ENCODE measurements at places on chromosomes 12 and 14.

GRCh38 chr12:4383304-4383865 lies 3.9 kb upstream of the FGF23 start:
- no peak for DNase-seq

DNA sequence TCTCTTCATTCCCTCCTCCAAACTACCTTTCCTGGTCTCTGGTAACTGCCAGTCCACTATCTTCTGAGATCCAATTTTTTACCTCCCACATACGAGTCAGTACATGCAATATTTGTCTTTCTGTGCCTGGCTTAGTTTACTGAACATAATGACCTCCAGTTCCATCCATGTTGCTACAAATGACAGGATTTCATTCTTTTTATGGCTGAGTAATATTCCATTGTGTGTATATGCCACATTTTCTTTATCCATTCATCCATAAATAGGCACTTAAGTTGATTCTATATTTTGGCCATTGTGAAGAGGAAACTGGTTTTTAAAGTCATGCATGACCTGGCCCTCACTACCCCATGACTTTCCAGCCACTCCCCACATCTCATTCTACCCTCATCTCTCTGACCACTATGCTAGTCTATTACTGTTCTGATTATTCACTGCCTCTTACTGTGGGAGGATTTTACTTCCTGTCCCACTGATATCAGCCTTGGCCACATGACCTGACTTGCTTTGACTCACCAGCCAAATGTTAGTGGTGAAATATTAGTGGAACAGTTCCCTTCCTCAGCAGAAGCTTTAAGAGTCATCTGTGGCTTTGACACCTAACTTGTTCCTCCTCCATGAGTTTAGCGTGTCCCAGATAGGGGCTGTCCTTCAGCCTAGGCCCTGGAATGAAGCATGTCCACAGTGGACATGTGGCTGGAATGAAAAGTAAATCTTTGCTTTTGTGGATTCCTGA lies 52.2 kb downstream of the GOLGA5 start:
- no peak for DNase-seq

GRCh38 chr12:5589054-5589453 lies 157.1 kb downstream of the NTF3 start:
- no peak for DNase-seq

- no peak for DNase-seq
Measured at GRCh38 chr12:76890151-76891143, 11.6 kb upstream of the CSRP2 start.

DNA sequence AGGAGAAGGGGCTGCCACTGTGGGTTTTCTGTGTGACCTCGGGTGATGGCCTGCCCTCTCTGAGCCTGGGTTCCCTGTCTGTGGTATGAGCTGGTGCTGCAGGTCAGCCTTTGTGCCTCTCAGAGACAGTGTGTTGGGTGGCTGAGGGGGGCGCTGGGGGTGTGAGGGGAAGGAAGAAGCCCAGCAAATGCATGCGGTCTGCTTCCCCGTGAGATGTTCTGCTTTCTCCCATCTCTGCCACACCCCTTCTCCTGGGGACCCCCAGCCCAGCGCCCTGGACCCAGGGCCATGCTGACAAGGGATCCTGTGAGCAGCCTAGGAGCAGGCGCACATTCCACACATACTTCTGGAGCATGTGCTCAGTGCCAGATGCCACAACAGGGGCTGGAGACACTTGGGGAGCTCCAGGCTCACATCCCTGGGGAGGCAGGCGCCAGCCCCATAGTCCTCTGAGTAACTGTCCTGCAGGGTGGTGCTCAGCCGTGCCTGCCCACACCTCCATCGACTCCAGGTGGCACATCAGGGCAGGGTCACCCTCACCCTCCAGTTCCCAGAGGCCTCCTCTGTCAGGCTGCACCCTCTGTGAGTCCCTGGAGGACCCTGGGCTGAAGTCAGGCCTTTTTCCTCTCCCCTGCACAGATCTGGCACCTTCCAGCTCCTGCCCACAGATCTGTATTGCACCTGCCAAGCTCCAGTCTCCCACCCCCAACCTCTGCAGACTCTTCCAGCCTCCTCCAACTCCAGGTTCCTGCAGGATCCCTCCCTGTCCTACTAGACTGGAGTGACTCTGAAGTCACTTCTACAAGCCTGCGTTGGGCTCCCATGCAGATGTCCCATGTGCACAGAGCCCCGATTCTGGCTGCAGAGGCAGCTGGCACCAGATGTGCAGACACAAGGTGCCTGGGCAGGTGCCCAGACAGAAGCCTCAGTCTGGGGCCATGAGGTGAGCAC lies 205.6 kb downstream of the KIF26A start:
- no peak for DNase-seq

DNA sequence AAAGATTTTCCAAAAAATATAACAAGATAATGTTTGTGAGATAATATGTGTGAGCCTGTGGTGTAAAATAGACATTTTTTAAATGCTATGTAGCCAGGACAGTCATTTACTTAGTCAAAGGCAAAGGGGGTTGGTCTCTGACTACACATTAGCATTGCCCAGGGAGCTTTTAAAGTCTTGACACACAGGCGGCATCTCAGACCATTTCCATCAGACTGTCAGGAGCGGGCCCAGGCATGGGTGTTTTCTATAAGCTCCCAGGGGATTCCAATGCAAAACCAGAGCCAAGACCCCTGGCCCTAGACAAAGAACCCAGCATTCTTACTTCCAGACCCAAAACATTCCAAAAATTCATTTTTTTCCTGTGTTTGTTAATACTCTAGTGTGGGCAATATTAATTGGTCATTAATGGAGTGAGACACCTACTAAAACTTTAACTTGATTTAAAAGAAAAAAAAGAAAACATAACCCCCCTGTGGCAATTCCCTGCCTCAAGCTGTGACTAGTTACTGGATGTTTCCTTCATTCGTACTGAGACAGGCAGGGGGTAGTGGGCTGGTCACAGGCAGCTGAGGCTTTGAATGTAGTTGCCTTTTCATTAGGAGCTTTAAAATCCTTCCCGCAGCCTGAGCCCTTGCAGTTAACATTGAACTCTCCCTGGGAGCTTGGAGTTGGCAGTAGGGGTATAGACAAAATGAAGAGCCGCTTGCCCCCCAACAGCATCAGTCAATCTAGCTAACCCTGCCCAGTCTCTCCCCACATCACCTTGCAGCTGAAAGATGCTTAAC lies 103.7 kb downstream of the CMKLR1 start:
- no peak for DNase-seq

Data from type B pancreatic cell (in vitro differentiated cells).